ENCODE measurements at places on chromosomes 3 and 15.
A peak's percentile ranks its signal among the peaks of the same experiment; 100 is the strongest.

DNA sequence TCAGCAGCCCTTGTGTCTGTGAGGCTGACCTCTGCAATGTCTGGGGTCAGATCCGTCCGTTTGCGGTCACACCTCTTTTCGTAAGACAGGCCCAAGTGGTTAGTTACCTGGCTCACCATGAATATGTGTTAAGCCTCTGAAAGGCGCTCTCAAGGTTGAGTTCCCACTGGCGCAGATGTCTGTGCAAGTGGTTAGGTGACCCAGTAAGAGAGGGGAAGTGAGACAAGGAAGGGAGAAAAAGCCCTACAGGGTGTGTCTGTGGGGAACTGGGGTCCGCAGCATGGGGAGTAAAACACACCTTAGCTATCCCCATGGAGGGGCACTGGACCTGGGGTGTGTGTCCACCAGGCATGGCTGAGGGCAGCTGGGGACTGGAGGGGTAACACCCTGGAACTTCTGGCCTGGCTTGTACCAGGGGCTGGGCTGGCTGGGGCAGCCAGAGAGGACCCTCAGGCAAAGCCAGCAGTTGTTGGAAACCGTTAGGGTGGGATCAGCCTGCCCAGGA lies 391.6 kb upstream of the PROK2 start:
- peak; percentile 48 for DNase-seq

DNA sequence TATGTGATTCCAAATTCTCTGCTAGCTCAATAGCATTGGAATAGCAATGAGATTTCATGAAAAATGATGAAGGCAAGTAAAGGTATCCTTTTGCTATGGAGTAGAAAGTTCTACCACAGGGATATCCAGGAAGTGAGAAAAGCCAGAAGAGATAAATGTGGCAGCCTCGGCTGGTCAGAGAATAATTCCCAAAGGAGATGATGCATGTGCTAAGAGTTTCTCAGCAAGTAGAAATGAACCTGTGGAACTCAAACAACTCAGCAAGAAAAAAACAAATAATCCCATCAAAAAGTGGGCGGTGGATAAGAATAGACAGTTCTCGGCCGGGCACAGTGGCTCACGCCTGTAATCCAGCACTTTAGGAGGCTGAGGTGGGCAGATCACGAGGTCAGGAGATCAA lies 38.2 kb downstream of the ALS2CL start:
- no peak for DNase-seq

- no peak for DNase-seq
These were observed 162.4 kb upstream of the LRTM1 start for GRCh38 chr3:55090291-55090690.

DNA sequence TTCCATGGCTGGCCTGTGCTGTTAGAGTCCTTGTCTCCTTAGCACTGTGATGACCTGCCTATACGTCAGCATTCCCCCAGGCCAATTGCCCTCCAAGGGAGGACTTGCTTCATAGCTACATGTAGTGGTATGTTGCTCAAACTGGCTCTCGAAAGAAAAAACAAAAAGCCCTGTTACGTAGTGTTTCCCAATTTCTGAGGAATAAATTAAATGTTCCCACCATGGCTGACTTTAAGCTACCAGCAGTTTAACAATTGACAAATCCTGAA lies 54.6 kb downstream of the WNT7A start:
- DNase-seq = no peak

DNA sequence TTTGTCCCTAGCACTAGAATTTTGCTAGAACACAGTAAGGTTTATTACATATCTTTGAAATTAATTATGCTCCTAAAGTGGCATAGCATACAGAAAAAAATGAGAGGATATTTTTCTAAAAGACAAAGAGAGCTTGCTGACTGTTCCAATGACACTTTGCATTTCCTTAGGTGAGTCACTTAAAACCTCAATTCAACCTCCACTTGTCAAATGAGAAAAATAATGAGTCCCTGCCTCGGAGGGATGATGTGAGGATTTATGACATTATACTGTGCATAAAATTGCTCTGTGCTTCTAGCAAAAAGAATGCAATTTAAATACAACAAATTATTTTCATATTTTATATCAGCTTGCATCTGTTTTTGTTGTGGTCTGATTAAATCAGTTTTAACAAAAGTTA lies 1417.0 kb upstream of the ALCAM start:
- DNase-seq = no peak

- no peak for DNase-seq
These were observed 68.9 kb upstream of the GOLGA6B start for GRCh38 chr15:72585476-72586058.

DNA sequence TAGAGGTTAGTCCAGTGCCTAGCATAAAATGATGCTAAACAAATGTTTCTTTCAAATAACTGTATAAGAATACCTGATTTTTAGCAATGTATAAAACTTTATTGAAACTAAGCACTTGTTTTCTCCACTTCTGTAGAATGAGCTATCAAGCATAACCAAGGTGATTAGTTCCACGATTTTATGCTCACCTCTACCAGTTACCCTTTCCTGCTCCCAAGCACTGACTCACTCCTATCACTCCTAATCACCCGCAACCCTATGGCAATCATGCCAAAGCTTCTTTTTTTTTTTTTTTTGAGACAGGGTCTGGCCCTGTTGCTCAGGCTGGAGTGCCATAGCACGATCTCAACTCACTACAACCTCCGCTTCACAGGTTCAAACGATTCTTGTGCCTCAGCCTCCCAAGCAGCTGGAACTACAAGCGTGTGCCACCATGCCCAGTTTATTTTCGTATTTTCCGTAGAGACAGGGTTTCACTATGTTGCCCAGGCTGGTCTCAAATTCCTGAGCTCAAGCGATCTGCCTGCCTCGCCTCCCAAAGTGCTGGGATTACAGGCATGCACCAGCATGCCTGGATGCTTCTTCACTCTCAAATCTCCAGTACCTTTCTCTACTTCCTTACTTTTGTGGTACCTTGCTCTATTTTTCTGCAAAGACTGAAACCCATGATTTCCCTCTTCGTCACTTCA lies 3.9 kb downstream of the HSPBAP1 start:
- DNase-seq = no peak

DNA sequence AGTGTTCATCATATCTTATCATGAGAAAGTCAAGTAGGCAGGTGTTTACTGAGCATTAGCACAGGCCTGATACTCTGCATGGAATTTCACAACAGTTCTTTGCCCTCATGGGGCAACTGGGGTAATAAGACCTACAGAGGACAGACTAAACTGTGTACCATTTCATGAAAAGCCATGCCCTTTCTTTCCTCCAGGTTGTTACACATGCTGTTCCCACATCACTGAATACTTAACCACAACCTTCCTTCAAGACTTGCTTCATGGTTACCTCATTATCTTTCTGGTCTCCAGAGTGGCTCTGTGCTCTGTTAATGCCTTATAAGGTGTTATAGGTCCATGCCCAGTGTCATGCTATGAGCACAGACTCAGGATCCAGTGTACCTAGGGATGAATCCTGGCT lies 28.2 kb upstream of the RSL24D1 start:
- DNase-seq = no peak

GRCh38 chr3:100978011-100978659 lies 15.1 kb downstream of the ABI3BP start:
- DNase-seq = no peak

DNA sequence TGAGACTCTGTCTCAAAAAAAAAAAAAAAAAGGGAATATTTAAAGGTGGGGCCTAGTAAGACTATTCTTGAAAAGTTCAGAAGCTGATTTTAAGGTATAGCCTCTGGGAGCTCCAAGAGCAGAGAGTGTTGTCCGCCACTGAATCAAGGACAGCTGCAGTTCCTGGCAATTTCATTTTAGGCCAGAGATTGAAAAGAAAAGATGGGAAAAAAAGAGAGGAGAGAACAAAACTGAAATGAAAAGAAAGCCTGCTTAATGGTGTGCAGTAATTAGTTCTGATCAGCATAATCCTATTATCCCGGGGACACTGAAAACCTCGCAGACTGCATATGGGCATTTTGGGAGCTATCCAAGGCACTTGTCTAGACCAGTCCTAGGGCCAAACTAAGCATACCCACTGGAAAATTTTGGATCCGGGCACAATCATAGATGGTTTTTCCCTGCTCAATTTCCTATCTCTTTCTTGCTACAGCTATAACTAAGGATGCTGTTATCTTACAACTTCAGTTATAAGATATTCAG lies 43.2 kb downstream of the EHHADH start:
- DNase-seq = no peak

GRCh38 chr15:99928429-99928981 lies 195.3 kb upstream of the LYSMD4 start:
- peak; percentile 33 for DNase-seq

- DNase-seq = no peak
These were observed 4.9 kb downstream of the TMED3 start for GRCh38 chr15:79315623-79316328.

DNA sequence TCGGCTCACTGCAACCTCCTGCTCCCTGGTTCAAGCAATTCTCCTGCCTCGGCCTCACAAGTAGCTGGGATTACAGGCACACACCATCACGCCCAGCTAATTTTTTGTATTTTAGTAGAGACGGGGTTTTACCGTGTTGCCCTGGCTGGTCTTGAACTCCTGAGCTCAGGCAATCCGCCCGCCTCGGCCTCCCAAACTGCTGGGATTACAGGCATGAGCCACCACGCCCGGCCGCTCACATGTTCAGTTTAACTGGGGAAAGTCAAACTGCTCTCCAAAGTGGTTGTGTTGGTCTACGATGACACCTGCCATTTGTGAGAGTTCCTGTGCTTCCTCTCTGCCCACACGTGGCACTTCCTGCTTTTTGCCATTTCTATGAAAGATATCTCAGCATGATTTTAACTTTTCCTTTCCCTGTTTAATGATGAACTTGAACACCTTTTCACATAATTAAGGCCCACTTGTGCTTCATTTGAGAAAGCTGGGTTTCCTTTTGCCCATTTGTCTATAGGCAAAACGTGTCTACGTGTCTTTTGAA lies 877 bp upstream of the GP5 start:
- no peak for DNase-seq

DNA sequence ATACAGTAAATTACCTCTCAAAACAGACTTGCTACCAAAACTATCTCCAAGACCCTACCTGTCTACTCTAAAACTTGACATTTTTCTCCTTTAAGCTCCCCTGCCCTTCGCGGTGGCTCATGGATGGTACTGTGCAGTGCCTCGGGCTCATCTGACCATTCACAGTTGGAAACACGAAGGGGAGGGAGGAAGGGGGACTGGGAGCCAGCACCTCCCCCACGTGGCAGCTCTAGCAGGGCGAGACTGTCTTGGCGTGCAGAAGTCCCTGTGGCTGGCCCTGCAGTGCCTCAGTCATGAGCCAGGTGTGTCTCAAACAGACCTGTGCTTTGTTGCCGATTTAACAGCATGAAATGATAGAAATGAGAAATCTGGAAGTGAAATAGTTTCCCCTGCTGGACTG lies 372.0 kb downstream of the GABRG3 start:
- DNase-seq = no peak

DNA sequence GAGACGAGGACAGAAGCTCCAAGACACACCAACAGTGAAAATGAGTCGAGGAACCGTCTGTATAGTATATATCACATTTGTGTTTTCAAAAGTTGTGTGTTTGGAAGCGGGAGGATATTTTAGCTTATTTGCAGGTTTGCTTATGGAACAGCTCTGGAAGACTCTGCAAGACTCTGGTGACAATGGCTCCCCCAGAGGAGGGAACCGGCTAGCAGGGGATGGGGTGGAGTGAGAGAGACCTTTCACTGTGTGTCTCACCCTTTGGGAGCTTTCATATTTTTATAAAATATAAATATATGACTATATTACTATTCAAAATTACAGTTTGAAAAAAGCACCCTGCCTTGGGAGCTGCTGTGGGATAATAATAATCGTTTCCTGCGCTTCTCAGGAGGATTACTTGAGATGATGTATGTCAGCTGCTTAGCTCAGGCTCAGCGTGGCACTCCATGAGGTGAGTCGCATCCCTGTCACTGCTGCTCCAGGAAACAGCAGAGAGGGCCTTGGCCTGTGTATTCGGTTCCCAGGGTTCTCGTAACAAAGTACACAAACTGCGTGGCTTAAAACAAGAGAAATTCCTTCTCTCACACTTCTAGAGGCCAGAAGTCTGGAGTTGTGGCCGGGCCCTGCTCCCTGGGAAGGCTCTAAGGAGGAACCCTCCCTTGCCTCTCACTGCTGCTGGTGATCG lies 183.9 kb downstream of the FAM43A start:
- no peak for DNase-seq

DNA sequence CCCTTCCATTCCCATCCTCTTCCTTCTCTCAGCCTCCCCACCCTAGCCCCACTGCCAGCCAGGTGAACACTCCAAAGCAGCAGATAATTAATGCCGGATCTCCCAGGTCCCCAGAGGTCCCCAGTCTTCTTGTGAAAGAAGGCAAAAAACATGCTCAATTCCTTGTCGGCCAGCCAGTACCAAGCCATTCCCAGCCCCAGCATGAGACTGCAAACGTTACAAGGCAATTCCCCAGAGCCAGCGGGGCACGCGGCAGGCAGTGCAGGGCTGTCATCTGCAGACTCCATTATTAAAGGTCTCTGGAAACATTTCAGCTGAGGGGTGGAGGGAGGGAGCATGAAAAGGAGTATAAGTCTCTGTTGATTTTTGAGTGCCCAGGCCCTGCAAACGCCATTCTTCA lies 117.8 kb downstream of the XXYLT1 start:
- DNase-seq = no peak

GRCh38 chr3:60142009-60142408 lies 1092.2 kb upstream of the CFAP20DC start:
- no peak for DNase-seq

GRCh38 chr3:42394579-42395288 lies 15.7 kb downstream of the LYZL4 start:
- no peak for DNase-seq

DNA sequence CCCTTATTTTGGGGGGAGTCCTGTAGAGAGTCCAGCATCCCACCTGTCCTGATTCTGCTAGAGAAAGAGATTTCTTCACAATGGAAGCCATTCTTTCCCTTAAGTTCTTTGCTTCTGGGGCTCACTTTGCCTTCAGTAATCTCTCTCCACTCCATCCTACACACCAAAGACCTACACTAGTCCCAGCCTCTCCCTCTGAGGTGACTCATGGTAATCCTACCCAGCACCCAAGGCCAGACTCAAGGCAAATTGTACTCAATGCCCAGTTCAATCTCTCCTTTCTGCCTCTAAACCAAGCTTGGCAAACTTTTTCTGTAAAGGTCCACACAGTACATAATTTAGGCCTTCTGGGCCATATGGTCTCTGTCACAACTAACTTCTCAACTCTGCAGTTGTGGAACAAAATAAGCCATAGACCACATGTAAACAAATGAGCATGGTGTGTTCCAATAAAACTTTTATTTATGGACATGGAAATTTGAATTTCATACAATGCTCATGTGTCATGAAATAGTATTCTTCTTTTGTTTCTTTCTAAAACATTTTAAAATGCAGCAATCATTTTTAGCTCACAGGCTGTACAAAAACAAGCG lies 72.5 kb downstream of the MRPL46 start:
- no peak for DNase-seq

DNA sequence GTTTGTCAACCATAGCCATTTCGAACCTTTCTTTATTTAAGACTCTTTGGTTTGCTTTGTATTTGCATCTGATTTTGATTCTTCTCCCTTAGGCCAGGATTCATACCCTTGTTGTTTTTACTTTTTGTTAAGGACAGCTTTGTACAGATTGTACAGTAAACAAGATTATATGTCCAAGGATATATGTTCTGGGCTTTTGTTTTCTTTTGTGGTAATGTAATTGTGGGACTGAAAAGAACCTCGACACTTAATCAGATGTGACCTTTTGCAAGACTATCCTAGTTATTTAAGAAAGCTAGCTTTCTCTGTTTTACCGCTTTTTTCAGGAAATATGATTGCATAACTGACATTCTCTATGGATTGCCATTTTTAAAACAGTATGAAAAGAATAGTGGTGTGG lies 67.0 kb upstream of the SAMMSON start:
- DNase-seq = no peak

- DNase-seq = no peak
These were observed 569.2 kb upstream of the RGMA start for GRCh38 chr15:93658026-93658816.
